ENCODE measurements at places on chromosomes 6 and 20.

- no peak for DNase-seq
Measured at GRCh38 chr6:149450679-149451375, 34.0 kb downstream of the ZC3H12D start.

DNA sequence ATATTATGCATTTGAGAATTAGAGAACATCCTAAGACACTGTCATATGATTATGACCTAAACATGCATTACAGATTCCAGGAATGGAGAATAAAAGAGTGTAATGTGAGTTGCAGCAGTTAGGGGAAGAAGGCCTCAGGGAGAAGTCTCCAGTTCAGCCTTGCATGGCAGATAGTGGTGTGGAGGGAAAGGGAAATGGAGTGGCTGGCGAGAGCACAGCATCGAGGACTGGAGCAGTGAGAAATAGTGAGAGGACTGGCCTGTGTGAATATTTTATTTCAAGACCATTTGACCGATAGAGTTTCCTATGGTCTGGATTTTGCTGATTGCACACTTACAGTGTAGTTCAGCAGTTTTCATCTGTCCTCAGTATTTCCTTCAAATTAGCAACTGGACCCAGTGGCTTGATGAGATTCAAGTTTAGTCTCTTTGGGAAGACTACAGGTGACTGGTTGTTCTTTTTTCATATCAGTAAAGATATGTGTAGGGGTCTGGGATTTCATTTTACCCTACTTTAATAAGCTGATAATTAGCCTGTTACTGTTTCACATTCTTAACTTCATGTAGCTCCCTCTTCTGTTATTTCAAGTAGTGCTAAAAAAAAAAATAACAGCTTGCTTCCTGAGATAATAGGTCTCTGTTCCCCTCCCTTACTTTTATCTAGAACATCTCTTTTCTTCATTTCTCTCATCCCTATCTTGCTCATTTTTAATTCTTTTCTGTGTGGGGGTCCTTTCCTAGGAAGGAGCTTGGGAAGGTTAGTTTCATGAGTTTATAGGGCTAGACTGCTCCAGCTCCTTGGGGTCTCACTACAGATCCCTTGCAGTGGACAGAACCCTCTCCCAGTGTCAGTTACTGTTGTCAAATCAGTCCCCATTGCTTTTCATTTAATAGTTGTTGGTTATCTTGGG lies 27.9 kb downstream of the BLTP3A start:
- DNase-seq, result no peak

GRCh38 chr6:137863091-137863797 lies 3.8 kb upstream of the TNFAIP3 start:
- no peak for DNase-seq

DNA sequence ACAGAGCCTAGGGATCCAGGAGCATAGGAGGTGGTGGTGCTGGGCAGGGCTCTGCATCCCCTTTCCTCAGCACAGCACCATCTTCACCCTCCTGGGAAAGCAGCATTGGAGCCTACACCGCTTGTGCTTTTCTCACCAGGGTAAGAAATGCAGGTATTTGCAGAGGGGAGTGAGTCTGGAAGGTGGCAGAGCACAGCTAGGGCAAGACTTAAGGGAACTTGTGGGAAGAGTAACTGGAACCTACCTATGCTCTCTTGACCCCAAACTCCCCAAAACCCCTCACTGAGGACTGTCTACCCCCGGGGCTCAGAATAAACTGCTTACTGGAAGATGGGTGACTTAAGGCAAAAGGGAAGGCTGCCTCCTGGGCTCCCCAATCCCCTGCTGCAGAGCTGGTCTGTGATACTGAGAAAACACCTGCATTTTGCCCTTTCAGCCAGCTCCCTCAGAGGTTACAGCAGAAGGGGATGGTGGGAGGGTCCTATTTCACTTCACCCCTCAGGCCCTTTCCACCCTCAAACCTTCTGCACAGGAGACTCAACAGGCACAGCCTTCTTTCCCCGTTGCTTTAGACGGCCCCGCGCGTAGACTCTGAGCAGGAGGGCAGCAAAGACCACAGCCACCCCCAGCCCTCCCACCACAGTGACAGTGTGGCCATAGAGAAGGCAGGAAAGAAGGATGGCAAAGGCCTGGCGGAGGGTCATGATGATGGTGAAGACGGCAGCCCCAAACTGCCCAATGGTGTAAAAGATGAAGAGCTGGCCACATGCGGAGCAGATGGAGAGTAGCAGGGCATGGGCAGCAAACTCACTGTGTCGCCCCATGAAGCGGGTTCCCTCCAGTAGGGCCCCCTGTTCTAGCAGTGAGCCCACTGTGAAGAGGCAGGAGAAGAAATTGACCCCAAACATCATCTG lies 2.9 kb downstream of the SLC35B2 start:
- DNase-seq, result peak; percentile 43

DNA sequence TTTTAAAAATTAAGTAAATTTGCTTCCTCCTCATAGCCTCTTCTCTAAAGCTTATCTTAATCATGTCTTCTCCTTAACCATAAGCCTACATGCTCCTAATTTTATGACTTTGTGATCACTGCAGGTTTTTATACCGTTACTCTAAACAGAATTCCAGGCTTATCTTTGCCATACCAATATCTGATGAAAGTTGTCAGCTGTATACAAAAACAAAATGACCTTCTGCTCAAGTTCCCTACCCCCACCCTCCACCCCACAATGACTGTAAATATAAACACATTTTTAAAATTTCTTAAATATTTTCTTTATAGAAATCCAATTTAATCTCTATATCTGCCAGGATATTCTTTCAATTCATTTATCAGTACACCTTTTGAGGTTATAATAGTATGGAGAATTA lies 60.5 kb upstream of the SGK1 start:
- no peak for DNase-seq

- no peak for DNase-seq
Measured at GRCh38 chr6:1970151-1970561, 275.2 kb downstream of the GMDS start.

- DNase-seq, result no peak
Measured at GRCh38 chr6:75334266-75335040, 49.9 kb upstream of the TMEM30A start.

- peak; percentile 81 for DNase-seq
Measured at GRCh38 chr6:28988536-28989311, 16.4 kb downstream of the ZNF311 start.

- DNase-seq, result no peak
Measured at GRCh38 chr20:45059022-45059728, 41.8 kb downstream of the KCNS1 start.

- no peak for DNase-seq
Measured at GRCh38 chr20:3915691-3916090, 26.5 kb downstream of the PANK2 start.

DNA sequence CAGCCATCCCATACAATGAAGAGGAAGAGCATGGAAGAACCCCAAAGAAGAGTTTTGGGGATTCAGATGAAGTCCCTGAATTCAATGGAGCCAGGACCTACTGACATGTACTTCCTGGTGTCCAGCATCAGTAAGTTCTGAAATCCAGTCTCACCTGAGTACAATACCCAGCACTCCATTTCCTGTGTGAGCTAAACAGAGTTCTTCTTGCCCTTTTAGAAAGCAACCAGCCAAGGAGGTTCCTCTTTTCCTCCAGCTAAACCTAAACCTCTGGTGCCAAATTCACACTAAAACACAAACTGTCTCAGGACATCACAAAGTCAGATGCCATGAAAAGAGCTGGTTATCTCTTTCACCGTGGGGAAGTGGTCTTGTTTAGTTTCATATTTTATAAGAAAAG lies 71.5 kb downstream of the PKHD1 start:
- no peak for DNase-seq

DNA sequence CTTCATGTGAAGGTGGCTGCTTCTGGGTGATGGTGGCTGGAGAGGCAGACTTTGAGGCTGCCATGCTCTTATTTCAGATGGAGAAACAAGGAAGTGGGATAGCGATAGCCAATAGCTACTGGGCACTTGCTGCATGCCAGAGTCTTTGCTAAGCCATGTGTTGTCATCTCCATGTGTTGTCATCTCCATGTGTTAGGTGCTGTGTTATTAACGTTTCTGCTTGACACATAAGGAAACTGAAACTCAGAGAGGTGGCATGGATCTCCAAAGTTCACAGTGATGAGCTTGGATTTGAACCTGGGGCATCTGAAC lies 16.9 kb downstream of the KIAA1755 start:
- DNase-seq, result no peak

DNA sequence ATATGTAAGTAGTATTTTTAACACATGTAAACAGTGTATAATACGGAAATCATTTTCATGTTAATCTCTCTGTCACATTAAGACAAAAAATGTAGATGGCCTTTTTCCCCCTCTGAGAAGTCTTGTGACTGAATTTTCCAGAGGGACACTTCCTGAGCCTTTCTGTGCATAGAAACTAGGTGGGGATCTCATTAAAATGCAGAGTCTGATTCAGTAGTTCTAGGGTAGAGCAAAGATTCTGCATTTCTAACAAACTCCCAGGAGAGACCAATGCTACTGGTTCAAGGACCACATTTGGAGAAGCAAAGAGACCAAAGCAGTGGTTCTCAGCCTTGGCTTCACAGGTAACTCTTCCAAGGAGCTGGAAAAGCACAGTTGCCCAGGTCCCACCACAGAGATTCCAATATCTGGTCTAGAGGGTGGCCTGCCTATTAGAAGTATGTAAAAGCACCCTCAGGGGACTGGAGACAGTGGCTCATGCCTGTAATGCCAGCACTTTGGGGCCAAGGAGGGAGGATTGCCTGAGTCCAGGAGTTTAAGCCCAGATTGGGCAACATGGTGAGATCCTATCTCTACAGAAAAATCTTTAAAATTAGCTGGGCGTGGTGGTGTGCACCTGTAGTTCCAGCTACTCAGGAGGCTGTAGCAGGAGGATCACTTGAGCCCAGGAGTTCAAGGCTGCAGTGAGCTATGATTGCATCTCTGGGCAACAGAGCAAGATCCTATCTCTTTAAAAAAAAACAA lies 378.5 kb downstream of the KIF16B start:
- no peak for DNase-seq

GRCh38 chr20:59939879-59940128 lies 301 bp downstream of the PPP1R3D start:
- no peak for DNase-seq

- peak; percentile 12 for DNase-seq
Measured at GRCh38 chr20:12012241-12013222, 94.8 kb downstream of the BTBD3 start.

GRCh38 chr6:147782302-147782701 lies 273.8 kb downstream of the SAMD5 start:
- no peak for DNase-seq

DNA sequence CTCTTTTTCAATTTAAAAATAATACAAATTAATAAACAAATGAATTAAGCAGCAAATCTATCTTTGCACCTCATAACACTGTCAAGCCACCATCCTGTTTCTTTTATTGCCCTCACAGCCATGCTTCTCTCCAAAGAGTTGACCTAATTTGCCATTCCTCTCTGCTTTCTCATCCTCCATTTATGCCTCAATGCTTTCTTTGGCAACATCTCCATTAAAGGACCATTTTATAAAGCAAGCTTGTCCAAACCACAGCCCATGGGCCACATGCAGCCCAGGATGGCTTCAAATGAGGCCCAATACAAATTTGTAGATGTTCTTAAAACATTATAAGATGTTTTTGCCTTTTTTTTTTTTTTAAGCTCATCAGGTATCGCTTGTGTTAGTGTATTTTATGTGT lies 26.4 kb upstream of the MEI4 start:
- no peak for DNase-seq

- no peak for DNase-seq
Measured at GRCh38 chr20:35757098-35757705, 14.6 kb upstream of the PHF20 start.

DNA sequence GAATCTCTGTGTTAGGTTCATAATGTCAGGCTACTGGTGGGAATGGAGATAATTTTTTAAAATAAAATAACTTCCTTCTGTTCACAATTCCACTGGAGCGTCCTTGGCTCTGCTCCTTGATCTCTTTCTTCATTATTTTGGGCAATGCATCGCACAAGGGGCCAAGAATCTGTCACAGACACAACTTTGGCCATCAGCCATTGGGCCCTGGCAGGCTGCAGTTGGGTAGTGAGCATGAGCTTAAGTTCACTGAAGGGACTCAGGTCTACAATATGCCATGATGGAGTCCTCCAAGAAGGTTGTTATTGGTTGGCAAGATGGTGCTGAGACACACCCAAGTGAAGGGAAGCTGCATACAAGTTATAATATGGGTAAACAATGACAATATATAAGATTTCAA lies 40.0 kb downstream of the CYP39A1 start:
- DNase-seq, result no peak

GRCh38 chr6:35035481-35036030 lies 105.6 kb downstream of the TCP11 start:
- no peak for DNase-seq

DNA sequence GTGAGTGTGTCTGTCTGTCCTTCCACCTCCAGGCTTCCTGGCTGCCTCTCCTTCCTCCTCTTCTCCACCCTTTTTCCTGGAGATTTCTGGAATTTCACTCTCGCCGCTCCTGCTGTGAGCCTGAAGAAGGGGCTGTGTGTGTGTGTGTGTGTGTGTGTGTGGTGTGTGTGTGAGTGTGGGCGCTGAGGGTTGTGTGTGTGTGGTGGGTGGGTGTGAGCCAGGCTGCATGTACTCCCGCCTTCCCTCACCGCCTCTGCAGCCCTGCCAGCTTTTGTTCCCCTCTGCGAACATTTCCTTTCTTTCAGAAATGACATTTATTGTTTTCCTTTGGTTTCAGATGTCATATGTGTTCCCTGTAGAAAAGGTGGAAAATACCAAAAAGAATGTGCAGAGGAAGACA lies 76.0 kb downstream of the SRC start:
- no peak for DNase-seq

DNA sequence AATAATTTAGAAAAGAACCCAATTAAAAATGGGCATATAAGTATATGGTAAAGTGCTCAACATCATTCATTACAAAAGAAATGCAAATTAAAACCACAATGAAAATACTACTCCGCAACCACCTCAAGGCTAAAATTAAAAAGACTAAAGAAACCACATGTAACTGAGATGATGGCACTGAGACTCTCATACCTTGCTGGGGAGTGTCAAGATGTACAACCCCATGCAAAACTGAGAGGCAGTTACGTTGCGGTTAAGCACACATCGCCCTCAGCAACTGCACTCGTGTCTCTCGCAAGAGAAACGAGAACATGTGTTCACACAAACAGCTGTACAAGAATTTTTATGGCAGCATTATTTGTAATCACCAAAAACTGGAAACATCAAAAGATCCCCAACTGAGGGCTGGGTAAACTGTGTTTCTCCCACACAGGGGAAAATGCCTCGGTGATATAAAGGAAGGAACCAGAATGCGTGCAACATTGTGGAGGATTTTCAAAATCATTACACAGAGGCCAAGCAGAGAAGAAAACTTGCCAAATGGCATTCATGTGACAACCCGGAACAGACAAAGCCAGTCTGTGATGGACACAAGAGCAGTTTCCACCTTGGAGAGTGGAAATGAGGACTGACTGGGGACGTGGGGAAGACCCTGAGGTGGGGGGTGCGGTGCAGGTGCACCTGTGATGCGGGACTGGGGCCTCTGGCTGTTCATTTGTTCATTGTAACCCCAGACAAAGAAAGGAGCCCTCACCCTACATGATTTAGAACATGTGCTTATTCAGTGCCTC lies 144.9 kb downstream of the WDR27 start:
- DNase-seq, result peak; percentile 55

GRCh38 chr20:47502271-47503239 lies 868 bp downstream of the NCOA3 start:
- peak; percentile 19 for DNase-seq

GRCh38 chr6:161265554-161265953 lies 8.3 kb downstream of the AGPAT4 start:
- no peak for DNase-seq

- no peak for DNase-seq
Measured at GRCh38 chr6:12032783-12033573, 20.9 kb downstream of the HIVEP1 start.

- DNase-seq, result no peak
Measured at GRCh38 chr20:11716239-11716944, 201.3 kb upstream of the BTBD3 start.

GRCh38 chr6:75023634-75024033 lies 182.2 kb downstream of the COL12A1 start:
- DNase-seq, result no peak

Measured in stimulated activated CD4-positive, alpha-beta T cell treated with anti-CD3 and anti-CD28 coated beads, Interleukin-1b, Interleukin-23, amount 100 ng/mL, for 48 hours (primary cell).